ENCODE measurements at places on chromosomes 5 and 9. TPM values are rescaled to one million over a fixed set of nuclear protein-coding genes. Genes with fewer than 3 reads are reported as not detected.

The ANKDD1B gene
- 0.38 TPM for total RNA-seq

The STXBP1 gene
- 46.6 TPM for total RNA-seq

The PLCXD3 gene
- total RNA-seq: 63.8 TPM

DNA sequence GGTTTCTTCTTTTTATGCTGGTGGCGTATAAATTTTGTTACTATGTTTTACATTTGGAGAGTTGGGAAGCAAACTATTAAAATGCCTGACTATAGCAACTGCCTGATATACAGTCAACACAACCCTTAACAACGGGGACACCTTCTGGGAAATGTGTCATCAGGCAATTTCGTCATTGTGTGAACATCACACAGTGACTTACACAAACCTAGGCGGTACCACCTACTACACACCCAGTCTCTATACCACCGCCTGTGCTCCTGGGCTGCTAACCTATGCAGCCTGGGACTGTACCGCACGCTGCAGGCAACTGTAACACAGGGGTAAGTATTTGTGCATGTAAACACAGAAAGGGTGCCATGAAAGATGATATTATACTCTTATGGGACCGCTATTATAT is 1.3 kb upstream of the CDHR2 start:
- no peak for DNase-seq

The SLC31A2 gene
- total RNA-seq: 4.7 TPM

- no peak for DNase-seq
Observed at GRCh38 chr5:98588215-98588614, 185.2 kb upstream of the RGMB start.

DNA sequence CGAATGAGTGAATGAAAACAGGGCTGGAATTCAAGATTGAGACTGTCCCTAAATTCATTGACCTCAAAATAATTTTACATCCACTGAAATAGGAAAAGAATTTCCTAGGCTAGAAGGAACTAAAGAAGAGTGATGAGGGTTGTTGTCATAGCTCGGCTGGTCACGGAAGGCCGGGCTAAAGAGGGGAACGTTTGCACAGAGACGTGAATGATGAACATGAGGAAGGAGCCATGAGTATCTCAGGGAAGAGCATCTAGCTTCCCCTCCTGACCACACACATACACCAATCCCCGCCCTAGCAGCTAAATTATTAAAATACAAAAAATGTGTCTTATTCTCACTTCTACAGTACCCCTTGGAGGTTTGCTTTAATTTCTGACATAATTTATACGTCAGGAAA is 124.4 kb upstream of the ABCA1 start:
- DNase-seq: no peak

- no peak for DNase-seq
Observed at GRCh38 chr9:13088720-13089427, 190.6 kb downstream of the MPDZ start.

The CDKN2A gene
- total RNA-seq: 1.2 TPM

DNA sequence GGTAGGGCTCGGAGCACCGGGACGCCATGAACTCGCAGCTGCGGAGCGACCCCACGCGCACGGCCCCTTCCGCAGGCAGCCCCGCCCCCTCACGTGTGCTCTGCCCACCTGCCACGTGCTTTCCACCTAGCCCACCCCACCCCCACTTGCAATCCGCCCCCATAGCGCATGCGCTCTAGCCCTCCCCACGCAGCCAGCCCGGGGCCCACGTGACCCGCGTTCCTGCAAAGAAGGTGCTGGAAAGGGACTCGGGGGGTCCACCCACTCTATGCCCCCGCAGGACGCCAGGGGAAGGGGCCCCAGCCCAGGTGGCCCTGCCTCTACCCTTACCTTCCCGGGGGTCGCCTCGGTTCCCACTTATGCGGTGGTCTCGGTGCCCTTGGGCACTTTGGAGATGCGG is at the start of gene SOHLH1:
TSS of gene SOHLH1 (minus strand) at position 42 of the 400 bp plus-strand sequence. CDS start at position 28, 14 bp downstream.
- DNase-seq: no peak

DNA sequence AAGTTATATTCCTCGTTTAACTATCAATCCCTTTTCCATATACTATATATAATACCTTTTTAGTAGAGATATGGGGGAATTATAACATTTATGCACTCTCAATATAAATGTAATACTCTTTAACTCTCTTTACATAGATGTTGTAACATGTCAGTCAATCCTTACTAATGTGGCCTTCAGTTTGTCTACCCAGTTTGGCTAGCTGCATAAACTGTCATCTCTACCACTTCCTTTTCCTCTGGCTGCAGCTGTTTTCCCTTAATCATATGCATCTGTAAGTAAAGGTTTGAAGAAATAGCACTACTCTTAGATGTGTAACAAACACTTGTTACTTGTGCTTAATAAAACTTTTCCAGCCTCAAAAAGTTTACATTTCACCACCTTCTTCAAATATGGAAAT is 13.4 kb downstream of the ABHD17B start:
- no peak for DNase-seq

DNA sequence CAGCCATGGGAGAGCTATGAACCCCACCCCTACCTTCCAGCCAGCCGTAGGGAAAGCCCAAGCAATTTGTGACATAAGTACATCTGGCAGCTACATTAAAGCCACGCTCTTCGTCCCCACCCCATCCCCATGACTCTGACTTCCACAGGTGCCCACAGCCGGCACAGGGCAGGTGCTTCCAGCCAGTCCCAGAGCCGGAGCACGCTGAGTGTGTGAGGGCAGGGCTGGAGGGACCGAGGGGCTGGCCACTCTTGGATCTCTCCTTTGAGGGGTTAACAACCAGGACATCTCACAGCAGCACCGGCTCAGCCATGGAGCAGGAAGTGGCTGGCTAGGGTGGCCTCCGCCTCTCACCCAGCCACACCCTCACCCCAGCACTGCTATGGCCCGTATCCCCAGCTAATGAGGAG is 2.4 kb upstream of the FAM78A start:
- peak; percentile 61 for DNase-seq

DNA sequence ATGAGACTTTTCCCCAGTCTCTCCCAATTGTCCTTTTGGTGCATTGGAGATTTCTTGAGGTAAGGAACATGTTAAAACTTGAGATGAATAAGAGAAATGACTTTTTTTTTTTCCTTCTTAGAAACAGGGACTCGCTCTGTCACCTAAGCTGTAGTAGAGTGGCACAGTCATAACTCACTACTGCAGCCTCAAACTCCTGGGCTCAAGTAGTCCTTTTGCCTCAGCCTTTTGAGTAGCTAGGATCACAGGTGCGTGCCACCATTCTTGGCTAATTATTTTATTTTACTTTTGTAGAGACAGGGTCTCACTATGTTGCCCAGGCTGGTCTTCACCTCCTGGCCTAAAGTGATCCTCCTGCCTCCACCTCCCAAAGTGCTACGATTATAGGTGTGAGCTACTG is 25.9 kb downstream of the CDC42SE2 start:
- DNase-seq: no peak

- no peak for DNase-seq
Observed at GRCh38 chr5:142095035-142095434, 13.5 kb upstream of the NDFIP1 start.

The CNTNAP3B gene
- total RNA-seq: 1.2 TPM

The TRAF1 gene
- 2.4 TPM for total RNA-seq

The PCDHGA4 gene
- 15.6 TPM for total RNA-seq

DNA sequence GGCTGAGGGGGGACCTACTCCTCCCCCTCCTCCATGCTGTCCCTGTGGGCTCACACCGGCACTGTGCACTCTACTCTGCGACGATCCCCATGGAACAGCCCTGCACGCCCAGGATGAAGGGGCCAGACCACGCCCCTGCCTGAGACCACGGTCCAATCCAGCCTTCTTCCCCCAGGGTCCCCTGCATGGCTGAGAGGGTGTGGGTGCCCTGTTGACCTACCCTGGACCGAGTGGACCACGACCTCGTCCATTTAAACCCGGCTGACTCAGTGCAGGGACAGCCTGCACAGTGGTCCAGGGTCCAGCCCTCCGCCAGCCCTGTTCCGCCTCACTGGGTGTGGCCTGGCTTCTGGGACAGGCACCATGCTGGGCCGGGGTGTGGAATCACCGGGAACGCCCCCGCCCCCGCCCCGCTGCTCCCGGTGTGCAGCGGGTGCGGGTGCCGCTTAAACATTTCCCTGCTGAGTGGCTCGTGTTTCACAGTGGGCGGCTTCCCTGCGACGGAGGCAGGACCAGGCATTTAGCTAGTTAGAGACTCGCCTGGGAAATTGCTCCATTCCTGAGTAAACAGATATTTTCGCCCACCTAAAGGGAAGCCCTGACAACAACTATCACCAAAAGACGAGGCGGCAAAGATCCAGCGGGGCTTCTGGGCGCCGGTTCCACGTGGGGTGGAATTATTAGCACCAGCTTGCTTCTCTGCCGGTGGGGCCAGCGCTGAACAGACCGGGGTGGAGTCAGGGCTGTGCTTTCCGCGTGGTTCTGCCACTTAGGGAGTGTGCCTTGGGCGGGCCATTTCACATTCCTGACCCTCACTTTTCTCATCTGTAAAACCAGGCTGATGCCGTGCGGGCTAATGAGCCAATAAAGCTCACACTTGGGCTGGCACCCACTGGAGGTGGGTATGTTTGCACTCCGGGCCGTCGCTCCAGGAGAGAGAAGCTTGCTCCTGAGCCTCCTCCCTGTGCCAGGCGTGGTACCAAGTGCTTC is 22.6 kb downstream of the DBH start:
- DNase-seq: no peak

GRCh38 chr5:149700347-149700746 is 29.8 kb upstream of the PPARGC1B start:
- DNase-seq: no peak

The FYB1 gene
- 4.5 TPM for total RNA-seq

The PDE8B gene
- 5.7 TPM for total RNA-seq

DNA sequence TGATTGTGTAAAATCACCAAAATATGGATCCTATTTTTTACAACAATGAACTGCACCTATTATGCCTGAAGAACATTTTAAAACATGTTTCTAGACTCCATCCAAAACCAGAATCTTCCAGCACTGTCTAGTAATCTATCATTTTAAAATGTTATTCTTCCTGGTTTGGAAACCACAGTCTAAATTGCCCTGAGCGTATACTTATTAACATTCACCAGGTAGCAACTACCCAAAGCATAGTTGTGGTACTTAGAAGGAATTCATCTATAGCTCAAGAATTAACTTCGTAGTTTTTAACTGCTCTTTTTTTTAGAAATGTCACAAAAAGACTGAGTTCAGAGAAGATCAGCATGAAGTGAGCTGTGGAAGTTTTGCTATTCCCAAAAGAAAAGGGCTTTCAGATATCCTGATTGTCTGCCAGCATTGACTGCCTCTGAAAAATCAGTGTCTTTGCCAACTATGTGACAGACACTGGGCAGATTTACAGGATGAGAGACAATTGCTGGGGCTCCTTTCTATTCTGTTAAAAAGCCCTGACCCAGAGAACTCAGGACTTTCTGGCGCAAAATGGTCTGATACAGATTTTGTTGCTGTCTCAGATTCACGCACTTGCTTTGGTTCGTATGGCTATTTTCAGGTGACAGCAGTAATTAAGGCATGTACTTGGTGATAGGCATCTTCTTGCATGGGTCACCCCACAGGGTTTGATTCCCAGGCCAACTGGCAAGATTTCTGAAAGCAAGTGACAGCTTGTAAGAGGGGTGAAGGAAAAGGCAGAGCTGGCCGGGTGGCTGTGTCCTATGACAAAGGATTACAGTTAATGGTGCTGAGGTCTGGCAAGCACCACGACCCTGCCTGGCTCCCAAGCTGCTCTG is 152.5 kb upstream of the RAI14 start:
- no peak for DNase-seq

GRCh38 chr5:5347442-5347841 is 75.0 kb upstream of the ICE1 start:
- peak; percentile 3 for DNase-seq

DNA sequence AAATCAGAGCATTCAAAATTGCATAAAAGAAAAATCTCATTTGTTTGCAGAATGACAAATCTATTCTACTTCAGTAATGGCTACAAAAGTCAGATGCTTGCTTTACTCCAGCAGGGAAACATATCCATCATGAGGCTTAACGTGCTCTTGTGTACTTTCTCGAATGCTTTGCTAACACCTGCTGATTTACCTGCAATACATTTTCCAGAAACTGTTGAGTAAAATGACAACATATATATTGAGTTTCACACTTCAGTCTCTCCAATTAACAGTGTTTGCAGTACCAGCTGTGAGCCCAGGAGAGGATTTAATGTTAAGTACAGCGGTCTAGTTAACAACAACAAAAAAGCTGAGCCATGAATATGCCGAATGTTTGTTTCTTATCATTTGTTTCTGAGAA is 391.5 kb upstream of the SMC2 start:
- DNase-seq: no peak

The DNAI1 gene
- 0.30 TPM for total RNA-seq

The HMCN2 gene
- total RNA-seq: 5.3 TPM

GRCh38 chr9:15354713-15355112 is 47.7 kb upstream of the TTC39B start:
- no peak for DNase-seq

DNA sequence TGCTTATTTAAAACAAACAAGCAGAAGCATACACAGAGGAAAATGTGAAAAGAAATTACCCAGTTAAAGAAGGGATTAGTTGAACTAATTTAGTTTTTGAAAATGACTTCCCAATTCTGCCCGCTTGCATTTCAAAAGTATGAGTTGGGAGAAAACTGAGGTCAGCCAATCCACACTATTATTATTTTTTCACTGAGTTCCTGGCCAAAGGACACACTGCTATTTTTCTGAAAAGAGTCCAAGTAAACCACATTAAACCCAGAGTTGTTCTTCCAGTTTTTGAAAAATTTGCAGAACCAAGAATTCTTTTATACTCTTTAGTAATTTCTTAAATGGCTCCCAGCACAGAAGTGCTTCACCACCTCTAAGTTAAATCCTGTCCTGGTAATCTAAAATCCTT is 7.5 kb downstream of the SMU1 start:
- no peak for DNase-seq

- DNase-seq: no peak
Observed at GRCh38 chr5:56457887-56458812, 225.0 kb upstream of the ANKRD55 start.

The ZNF658 gene
- 6.4 TPM for total RNA-seq

The FLT4 gene
- total RNA-seq: 5.8 TPM

- no peak for DNase-seq
Observed at GRCh38 chr9:23594421-23594820, 231.6 kb downstream of the ELAVL2 start.

The PPWD1 gene
- total RNA-seq: 19.3 TPM

DNA sequence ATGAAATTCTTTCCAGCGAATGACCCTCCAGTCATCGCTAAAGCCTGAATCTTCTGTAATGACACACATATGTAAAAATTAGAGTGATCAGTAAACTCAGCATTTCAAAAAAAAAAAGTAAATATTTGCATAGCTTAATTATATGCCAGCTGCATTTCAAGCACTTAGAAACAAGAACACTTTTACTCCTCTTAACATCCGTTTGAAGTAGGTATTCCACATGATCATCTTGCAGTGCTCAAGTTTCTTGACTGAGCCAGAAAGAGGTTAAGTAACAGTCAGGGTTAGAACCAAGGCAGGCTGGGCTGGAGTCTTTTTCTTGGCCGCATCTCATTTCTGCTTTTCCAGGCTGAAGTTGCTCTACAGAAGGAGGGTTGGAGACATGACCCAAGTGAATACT is 27.6 kb downstream of the EGFLAM start:
- no peak for DNase-seq

GRCh38 chr9:115717711-115718173 is 435.8 kb upstream of the PAPPA start:
- DNase-seq: no peak

GRCh38 chr5:96788112-96788749 is 19.5 kb downstream of the ERAP1 start:
- no peak for DNase-seq

GRCh38 chr5:54860321-54860720 is 125.1 kb downstream of the ESM1 start:
- no peak for DNase-seq

The SV2C gene
- 0.67 TPM for total RNA-seq

GRCh38 chr9:6680797-6681146 is 35.2 kb upstream of the GLDC start:
- no peak for DNase-seq

The HTR4 gene
- 0.70 TPM for total RNA-seq
